ENCODE measurements at places on chromosomes 3 and 15. TPM values are rescaled to one million over a fixed set of nuclear protein-coding genes. Genes with fewer than 3 reads are reported as not detected.

- peak; percentile 82 for DNase-seq
Observed at GRCh38 chr3:26614006-26614685, 8.4 kb upstream of the LRRC3B start.

DNAH12 gene
- not detected for total RNA-seq

DNA sequence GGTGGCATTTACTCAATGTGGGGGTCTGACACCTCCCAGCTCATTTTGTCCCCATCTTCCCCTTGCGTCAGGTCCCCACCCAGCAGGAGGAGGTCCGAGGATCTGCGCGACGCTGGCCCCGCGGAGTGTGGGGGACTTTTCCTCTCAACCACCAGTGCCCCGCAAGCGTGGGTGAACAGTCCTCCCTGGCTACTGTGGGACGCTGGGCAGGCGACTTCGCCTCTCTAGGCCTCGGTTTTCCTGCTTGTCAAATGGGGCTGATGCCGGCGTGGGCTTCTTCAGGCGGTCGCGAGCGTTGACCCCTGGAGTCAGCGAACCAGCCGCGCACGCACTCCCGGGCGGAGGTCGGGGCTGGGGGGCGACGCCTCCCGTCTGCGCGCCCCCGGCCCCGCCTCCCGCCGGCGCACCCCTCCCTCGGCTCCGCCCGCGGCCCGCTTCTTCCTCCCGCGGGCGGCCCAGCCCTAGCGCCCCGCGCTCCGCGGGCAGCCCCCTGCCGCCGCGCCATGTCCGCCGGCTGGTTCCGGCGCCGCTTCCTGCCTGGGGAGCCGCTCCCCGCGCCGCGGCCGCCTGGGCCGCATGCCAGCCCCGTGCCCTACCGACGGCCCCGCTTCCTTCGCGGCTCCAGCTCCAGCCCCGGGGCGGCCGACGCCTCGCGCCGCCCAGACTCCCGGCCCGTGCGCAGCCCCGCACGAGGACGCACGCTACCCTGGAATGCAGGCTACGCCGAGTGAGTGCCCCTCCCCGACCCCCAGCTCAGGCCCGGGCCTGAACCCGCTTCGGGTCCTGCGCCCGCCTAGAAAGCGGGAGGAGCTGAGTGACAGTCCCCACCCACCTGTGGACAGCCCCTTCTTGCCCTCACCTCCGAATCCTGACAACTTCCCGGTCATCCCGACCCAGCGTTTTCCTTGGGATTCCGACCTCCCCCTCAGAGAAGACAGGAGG, at the start of gene PPM1M:
PPM1M (plus strand) TSS at position 438 of the 942 bp plus-strand sequence; CDS start at position 504, 66 bp downstream.
- DNase-seq: no peak

STARD5 gene
- 2.7 TPM for total RNA-seq

P3H2 gene
- 41.5 TPM for total RNA-seq

DNA sequence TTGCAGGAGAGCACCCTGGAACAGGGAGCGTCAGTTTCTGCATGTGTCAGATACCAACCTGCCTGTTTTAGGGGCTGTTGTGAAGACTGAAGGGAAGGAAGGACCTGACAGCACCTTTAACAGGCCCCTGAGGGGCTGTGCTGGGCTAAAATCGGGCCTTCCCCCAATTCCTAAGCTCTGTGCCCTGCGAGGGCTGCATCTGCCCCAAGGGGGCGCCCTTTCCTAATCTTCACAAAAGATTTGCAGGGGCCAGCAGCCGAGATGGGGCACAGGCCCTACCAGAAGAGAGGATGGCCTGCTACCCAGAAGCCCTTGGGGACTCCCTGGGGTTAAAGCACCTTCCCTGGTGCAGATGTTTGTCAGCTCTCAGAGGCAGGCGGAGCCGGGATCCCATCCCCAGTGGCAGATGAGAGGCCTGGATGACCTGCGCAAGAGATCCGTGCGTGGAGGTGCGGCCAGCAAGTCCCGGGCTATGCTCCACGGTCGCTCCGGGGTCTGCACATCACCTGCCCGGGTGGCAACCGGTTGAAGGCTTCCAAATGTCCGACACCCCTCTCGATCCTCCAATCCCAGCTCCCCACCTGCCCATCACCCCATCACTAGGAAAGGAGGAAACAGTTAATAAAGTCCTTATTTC, 53.6 kb downstream of the RHCG start:
- no peak for DNase-seq

MAGI1 gene
- total RNA-seq: 28.8 TPM

GRCh38 chr3:100970477-100970990, 22.7 kb downstream of the ABI3BP start:
- no peak for DNase-seq

GRCh38 chr3:145902166-145902565, 258.8 kb downstream of the PLOD2 start:
- no peak for DNase-seq

GRCh38 chr3:123286308-123287023, 84.7 kb downstream of the SEC22A start:
- DNase-seq: peak; percentile 87

SST gene
- not detected for total RNA-seq

WDR5B gene
- 3.3 TPM for total RNA-seq

DNA sequence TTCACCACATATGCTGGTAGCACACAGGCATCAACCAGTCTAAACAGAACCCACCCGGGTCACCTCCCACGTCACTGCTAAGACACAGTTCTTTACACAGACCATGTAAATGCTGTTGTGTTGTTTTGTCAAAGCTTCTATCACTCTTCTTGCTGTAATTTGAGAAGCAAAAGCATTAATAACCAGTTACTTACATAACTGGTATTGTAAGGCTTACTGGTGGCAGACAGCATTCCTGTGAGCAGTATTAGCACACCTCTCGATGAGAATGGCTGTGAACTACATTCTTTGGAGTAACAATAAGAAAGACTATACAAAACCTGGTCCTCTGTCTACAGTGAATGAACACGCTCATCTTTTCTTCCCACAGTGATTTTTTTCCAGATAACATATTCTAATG, 479.2 kb downstream of the LPP start:
- DNase-seq: no peak

DNA sequence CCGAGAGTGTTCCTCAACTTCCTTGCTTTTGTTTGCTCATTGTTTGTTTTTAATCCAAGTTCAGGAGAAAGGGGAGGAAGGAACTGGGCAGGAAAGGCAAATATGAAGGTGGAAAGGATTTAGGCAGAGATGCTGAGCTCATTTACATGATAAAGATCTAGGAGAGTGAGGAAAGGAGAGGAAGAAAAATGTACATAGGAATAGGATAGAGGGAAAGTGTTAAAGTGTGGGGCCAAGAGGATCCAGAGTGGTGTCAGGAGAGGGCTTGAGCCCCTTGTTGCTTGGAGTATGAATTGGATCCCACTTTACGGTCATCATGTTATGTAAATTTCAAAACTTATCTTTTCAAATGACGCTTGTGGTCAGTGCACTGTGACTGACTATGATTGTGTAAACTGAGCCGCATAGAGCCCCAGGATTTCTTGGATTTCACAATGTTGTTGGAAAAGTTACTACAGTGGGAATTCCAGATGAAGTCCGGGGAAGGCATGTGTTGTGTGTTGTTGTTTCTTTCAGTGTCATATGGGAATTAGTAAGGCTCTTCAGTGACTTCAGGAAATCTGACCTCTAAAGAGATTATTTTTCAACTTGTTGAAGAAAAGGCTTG, 15.0 kb upstream of the PLD1 start:
- no peak for DNase-seq

DNA sequence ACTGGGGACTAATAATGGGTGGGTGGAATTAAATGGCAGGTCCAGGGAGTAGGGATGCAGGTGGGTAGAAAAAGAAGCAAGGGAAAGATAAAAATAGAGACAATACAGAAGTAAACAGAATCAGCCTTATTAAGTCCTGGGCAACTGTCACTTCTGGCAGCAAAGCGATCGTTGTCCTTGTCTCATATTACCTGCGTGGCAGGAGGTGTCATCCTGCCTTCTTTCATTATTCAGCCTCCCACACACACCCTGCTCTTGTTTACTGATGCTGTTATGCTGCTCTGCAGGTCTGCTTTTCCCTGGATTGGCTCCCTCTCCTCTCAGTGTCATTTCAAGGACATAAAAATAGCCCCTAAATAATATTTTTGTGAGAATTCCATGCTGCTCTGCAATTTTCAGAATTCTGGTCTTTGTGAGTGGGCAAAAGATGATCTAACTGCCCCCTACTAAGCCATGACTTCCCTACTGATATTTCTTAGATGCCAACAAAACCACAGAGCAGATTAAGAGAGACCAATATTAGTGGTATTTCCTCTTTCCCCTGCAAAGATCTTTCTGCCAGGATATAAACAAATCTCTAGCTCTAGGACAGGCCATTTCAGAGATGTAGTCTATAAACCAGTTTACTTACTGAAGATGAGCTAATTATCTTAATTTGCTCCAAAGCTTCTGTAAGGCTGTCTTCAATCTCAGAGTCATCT, 8.5 kb downstream of the VEPH1 start:
- no peak for DNase-seq

DNA sequence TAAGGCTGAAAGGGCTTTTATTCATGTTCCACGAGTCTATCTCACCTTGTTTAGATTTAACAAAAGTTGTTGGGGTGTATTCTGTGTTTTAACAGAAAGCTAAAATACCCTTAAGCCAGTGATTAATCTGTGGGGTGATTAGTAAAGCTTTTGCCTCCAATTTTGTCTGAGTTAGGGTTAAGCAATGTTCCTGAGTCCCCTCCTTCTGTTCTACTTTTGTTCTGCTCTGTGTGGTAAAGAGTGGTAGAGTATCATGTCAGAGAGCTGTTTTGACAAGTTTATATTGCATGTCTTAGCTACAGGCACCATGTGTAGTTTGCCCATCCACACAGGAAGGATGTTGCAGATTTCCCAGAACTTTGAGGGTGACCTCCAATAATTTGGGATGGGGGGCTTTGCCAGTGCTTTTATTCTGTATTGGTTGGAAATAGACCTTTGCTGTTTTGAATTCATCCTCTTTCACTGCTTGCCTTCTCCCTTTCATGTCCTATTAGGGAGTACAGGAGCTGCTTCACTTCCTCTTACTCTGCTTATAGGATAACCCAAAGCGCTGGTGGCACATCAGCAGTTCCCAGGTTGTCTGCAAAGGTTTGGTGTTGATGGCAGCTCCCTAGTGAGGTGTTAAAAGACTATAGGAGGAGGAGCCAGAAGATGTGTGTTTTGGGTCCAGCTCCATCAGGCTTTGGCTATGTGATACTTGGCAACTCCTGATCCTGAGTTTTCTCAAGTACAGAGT, 7.4 kb downstream of the PDE8A start:
- no peak for DNase-seq

GRCh38 chr3:31466866-31467265, 65.9 kb upstream of the STT3B start:
- DNase-seq: peak; percentile 34

DNA sequence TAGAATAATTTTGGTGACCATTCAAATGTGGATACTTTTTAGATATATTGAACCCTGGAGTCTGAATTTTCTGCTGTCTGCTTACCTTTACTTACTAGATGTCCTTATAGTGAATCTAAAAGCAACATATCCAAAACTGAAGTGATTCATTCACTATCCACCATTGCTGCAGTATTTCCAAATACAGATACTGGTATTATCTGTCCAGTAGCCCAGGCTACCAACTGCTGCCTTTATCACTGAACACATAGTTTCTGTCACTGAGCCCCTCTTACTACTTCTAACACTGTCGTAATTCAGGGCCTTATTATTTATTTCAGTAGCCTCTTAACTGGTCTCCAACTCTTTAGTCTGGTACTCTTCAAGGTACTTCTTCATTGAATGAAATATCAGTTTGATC, 49.2 kb downstream of the SLMAP start:
- no peak for DNase-seq

SCN11A gene
- 0.34 TPM for total RNA-seq

RTP3 gene
- total RNA-seq: not detected

- DNase-seq: no peak
Observed at GRCh38 chr3:98564282-98565005, 29.0 kb downstream of the CPOX start.

DNA sequence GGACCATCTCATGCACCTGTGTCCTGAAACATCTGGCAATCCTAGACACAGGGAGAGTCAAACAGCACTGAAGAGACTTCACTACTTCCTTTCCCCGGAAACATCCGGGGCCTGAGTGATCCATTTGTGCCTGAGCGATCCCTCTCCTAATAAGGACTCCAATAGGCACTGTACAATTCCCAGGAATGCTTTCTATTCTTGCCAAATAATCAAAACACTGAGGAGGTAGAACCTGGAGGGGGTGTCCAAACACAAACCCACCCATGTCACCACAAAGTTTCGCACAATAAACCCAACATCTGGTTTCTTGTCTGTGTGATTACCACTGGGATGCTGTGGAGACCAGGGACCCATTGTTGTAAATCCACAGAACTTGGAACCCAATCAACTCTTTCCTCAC, 205.0 kb downstream of the OPA1 start:
- DNase-seq: no peak

DNA sequence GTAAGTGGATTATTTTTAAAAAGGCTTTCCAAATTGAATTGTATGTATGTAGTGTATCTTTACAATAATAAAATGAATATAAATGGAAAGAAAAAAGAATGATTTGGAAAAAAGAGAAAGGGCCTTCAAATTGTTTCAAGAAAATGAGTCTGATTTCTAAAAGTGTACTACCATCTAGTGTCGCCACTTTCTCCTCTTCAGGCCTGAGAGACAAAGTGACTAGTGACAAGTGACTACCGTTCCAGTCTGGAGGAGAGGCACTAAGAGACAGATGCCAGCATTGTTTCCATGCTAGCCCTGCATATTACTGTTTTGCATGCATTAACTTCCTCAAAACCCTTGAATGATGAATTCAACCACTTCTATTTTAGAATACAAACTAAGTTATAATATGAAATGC, 39.3 kb downstream of the P3H2 start:
- no peak for DNase-seq

DNA sequence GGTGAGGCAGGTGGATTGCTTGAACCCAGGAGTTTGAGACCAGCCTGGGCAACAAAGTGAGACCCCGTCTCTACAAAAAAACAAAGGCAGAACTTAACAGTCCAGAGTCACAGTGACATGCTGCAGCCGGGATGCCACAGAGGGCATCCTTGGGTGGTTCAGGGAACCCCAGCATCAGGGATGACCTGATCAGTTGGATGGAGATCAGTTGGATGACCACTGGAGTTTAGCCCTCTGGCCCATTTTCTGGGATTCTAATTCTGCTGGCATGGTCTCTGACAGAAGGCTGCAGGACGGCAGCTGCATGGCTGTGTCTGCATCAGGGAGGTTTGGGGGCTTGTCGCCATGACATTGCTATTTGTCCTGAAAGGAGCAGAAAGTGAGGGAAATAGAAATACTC, 19.8 kb downstream of the WHAMM start:
- no peak for DNase-seq

PAQR5 gene
- 3.0 TPM for total RNA-seq

DNA sequence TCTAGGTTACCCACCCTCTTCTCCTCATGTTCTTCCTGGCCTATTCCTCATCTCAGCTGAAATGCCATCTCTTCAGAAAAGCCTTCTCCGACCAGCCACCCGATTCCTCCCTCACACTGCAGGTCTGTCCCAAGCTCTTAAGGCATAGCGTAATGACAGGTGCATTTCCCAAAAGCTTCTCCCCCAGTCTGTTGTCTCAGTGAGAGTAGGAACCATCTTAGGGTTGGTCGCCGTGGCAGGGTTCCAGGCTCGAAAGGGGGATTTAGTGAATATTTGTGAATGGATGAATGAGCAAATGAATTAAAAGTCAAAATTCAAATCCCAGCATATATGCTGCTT, 78.6 kb downstream of the TOP2B start:
- DNase-seq: peak; percentile 53

All from esophagus muscularis mucosa (tissue), 4 donors.